NCI-H1694 treated with DMSO at 0.1 percent for 48 hours (cell line): ENCODE measurements at places on chromosomes 3 and 15.

GRCh38 chr3:187978433-187979011, 175.4 kb upstream of the LPP start:
- DNase-seq: no peak

DNA sequence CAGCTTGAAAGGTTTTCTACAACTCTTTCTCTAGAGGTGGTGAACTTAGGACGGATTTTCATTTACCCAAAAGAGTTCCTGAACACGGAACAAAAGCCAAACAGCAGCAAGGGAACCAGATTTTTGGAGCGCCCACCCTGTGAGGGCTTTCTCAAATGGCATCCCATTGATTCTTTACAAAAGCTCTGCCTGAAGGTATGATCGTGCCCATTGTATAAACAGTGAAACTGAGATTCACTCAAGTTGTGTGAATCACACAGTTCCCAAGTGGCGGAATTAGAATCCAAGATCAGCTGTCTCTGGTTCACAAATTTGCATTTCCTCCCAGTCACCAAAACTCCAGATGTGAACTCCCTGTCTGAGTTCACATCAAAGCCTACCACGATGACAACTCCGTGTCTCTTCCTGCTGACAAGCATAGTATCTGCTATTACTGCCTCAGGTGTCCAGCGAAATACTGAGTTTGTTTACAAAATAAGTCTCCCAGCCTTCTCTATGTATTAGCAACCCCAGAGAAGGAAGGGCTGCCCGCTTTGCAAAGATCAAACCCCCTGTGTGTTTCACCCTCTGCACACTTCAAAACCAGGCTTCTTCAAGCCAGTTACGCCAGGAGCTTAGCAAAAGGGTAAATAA, 235.9 kb upstream of the ST8SIA2 start:
- DNase-seq: no peak

- DNase-seq: no peak
Observed at GRCh38 chr3:9951598-9951961, 628 bp downstream of the PRRT3 start.

DNA sequence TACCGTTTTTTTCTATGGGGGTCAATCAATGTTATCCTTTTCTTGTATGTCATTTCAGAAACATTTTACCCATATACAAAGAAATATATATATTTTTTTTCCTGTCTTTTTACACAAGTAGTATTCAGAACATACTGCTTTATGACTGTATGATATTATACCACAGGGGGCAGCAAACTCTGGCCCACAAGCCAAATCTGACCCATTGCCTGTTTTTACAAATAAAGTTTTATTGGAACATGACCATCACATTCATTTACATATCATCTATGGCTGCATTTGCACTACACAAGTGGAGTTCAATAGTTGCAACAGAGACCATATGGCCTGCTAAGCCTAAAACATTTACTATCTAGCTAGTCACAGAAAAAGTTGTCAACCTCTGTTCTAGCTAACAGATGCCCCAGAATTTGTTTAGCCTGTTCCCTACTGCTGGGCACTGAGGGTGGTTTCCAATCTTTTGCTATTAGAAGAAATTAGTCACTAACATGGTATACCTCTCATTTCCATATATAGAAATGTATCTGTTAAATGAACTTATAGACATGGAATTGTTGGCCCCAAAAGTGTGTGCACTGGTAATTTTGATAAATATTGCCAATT, 57.7 kb downstream of the BFSP2 start:
- DNase-seq: peak; percentile 53

GRCh38 chr3:77887611-77888010, 847.7 kb downstream of the ROBO2 start:
- DNase-seq: no peak

DNA sequence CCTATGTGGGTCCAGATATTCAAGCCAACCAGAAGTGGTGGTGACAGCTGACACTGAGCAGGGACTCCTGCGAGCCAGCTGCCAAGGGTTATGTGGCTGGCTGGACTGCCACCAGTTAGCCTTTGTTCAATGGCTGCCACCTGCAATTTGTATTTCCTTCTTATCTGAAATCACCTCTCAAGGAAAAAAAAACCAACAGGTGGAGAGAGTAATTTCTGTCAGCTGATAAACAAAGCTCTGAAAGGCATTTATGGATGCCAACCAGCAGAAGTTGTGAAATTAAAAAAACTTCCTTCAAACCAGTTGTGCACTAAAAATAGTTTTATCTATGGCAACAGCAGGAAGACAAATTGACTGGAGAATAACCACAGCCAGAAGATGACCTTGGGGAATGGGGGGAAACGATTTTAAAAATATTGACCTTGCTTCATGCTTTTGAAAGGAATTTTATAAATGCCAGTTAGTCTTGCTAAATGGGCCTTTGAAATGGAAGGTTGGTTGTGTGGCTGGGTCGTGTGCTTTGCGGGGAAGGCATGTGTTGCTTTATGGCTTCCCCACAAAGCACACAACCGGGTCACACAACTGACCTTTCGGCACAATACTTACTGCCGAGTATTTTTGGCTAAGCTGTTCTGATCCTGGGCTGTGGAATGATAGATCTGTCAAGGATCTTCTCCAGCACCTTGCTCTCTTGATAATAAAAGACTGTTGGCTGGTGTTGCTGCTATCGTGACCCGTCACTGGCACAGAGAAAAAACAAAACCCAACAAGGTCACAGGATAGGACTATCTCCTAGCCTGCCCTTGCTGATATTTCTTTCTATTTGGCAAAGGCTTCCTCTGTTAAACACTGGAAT, 3.5 kb downstream of the MYZAP start:
- DNase-seq: no peak
